ENCODE measurements at places on chromosomes 6 and 20. TPM values are rescaled to one million over a fixed set of nuclear protein-coding genes. Genes with fewer than 3 reads are reported as not detected.

Gene PDE7B
- total RNA-seq, result 31.0 TPM

Gene MAS1
- total RNA-seq, result under 0.01 TPM

Gene DNAH8
- under 0.01 TPM for total RNA-seq

Gene ID4
- total RNA-seq, result 40.4 TPM

Gene RIPOR3
- 0.13 TPM for total RNA-seq

Gene SRC
- 17.2 TPM for total RNA-seq

Gene JPH2
- total RNA-seq, result 0.37 TPM

Gene E2F1
- 14.1 TPM for total RNA-seq

Gene CST2
- total RNA-seq, result 10.8 TPM

Gene LY6G6C
- not detected for total RNA-seq

Gene BMP6
- total RNA-seq, result 5.4 TPM

Gene PSMB9
- 23.4 TPM for total RNA-seq

Gene FAXC
- total RNA-seq, result 0.25 TPM

Gene SYNDIG1
- 3.2 TPM for total RNA-seq

Gene COQ3
- 5.2 TPM for total RNA-seq

Gene SEMG2
- not detected for total RNA-seq

Gene DYNLT2
- total RNA-seq, result 1.1 TPM

Gene HCRTR2
- total RNA-seq, result not detected

Gene ERGIC3
- 375 TPM for total RNA-seq

Gene RBM24
- total RNA-seq, result 1.5 TPM

Gene TUBB2B
- total RNA-seq, result 1.4 TPM

Gene ABHD12
- 30.2 TPM for total RNA-seq
